ENCODE measurements at places on chromosomes 1 and 21.
A peak's percentile ranks its signal among the peaks of the same experiment; 100 is the strongest.

DNA sequence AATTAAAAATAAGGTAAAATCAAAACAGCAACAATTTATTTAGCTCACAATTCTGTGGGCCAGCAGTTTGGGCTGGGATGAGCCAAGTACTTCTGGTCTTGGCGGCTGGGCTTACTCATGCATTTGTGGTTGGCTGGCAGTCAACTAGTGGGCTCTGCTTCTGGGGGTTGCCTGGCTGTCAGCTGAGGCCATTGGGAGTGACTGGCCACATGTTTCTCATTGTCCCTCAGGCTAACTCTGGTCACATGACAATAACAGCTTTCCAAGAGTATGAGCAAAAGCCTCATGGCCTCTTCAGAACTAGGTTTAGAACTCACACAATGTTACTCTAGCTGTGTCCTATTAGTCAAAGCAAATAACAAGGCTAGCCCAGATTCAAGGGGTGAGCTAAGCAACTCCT is 15.6 kb upstream of the CHIA start:
- peak; percentile 37 for DNase-seq

DNA sequence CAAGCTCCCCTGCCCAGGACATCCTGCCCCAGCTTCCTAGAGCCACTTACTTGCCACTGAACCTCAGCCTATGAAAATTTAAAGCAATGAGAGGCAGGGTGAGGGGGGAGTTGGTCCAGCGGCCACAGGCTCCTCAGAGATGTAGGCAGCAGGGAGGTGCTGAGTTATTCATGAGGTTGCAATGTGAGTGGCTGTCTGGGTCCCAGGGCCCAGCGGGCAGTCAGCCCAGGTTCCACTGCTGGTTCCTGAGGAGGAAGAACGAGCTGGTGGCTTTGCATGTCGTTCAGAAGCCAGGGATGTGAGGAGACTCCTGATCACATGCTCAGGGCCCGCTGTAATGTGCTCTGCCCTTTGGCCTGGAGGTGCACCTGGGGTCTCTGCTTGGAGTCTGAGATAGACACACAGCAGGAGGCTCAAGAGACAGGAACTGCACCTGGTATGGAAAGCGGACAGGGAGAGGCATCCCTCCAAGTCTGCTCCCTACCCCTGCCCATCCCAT is at the start of gene KNCN:
Gene KNCN, minus strand, starts transcription at position 51 of the 499 bp plus-strand sequence. CDS start 432 bp downstream, outside the sequence.
- DNase-seq, result no peak

DNA sequence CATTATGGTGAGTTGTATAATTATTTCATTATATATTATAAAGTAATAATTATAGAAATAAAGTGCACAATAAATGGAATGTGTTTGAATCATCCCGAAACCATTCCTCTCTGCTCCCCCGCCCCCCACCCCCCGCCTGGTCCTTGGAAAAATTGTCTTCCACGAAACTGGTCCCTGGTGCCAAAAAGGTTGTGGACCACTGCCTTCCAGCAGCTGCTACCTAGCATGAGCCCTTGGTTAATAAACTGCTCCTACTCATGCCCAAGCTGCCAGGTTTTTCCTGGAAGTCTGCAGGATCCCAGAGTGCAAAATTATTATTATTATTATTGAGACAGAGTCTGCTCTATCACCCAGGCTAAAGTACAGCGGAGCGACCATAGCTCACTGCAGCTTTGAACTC is 6.8 kb upstream of the IFNGR2 start:
- DNase-seq, result no peak

GRCh38 chr1:230270185-230270558 is 156.0 kb downstream of the PGBD5 start:
- no peak for DNase-seq

DNA sequence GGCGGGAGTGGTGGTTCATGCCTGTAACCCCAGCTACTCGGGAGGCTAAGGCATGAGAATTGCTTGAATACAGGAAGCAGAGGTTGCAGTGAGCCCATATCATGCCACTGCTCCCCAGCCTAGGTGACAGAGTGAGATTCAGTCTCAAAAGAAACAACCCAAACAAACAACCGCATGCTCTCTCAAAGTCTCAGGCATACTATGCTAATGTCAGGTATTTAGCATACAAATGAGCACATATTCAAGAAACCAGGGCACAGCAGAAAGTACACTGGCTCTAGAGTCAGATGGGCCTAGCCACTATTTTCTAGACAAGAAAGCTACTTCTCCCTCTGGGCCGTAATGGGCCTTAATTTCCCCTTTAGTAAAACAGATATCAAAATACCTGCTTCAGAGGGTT is 55.0 kb downstream of the ELAVL4 start:
- DNase-seq, result no peak

GRCh38 chr1:21950734-21951133 is 13.6 kb upstream of the HSPG2 start:
- no peak for DNase-seq

DNA sequence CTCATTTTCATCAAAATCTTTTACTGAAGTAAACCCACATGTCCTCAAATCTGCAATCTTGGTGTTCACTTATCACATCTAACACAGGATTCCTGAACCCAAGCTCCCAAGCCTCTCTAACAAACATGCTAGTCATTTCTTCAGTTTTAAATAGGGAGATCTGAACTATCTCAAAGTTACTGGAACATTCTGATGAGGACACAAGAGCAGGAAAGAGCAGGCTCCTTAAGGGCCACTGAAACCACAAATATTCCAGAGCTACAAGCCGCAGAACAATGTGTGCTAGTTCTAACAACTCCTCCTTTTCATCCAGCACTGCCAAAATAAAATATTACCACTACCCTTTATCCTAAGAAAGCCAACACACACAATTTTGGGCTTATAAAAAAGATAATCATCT is 38.9 kb downstream of the WARS2 start:
- no peak for DNase-seq

DNA sequence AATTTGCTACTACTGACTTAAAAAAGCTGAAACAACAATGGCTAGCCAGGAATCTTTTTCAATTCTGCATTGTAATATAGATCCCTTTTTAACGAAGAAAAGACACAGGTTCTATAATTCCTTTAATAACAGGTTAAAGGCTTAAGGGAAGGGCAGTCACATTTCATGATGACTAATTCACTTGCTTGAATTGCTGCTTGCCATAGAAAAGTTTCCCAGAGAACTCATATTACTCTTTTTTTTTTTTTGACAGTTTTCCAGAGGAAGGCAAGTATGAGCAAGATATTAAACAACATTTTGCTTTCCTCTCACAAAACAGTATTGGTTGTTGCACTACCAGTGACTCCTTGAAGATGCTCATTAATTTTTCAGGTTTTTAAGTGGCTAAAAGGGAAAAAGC is 60.9 kb downstream of the IL23R start:
- no peak for DNase-seq

DNA sequence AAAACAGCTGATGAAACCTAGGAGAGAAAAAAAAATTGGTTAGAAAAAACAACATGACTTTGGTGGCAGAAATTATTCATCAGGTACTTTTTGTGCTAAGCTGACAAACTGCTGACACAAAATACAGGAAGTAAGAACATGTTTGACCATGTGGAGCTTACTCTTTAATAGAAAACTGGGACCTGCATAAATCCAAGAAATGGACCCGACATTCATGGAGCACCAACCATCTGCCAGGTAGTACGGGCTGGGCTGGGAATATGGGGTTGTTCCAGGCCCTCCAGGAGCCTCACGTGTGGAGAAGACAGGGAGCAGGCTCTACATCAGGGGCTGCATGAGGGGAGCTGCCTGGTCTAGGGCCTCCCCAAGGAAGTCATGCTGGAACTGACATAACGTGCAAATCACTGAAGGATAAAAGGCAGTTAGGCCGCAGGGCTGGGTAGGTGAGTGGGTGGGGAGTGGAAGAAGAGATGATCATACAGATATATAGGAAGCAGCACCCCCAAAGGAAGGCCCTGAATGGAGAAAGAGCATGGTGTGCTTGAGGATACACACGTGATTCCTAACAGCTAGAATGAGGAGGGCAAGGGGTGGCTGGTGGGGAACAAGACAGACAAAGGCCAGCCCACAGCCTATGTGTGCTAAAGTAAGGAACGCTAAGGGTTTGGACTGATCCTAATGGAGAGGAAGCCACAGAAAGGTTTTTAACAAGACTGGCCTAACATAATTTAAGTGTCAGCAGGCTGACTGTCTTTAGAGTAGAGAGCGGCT is 26.1 kb downstream of the CD58 start:
- no peak for DNase-seq

- no peak for DNase-seq
These were observed 979 bp downstream of the PIGM start for GRCh38 chr1:160030657-160031364.

DNA sequence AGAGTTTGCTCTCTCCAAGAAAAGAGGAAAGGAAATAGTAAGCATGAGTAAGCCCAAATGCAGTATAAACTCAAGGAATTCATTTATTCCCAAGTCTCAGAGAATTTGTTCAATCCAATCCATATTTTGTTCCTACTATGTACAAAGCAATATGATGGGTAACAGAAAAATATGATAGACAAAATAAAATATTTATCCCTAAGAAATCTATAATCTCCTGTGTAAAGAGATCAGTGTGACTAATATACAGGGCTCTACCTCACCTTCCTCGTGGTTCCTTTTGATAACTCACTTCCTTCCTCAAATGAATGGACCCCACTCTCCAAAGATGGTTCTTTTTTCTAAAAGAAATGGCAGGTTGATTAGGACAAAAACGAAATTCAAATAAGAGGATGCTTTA is 7.6 kb downstream of the CLSPN start:
- no peak for DNase-seq

- DNase-seq, result no peak
These were observed 4.9 kb upstream of the AKR1A1 start for GRCh38 chr1:45545553-45546310.

DNA sequence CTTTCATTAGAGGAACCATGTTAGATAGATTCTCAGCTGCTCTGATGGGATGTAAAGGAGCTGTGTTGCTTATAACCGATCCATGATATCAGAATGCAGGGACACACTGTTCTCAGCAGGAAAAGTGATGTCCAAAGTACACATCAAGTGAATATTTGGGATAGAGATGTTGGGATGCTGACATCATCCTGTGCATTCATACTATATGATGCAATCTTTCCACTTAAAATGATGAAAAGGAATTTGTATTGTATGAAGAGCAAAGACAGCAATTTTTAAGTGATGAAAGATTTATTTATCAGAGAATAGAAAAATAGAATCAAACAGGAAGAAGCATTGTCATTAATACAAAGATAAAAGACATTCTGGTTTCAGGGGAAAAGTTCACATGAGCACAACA is 110.1 kb downstream of the ERG start:
- DNase-seq, result no peak

GRCh38 chr1:2465371-2466269 is 10.5 kb upstream of the PLCH2 start:
- no peak for DNase-seq

DNA sequence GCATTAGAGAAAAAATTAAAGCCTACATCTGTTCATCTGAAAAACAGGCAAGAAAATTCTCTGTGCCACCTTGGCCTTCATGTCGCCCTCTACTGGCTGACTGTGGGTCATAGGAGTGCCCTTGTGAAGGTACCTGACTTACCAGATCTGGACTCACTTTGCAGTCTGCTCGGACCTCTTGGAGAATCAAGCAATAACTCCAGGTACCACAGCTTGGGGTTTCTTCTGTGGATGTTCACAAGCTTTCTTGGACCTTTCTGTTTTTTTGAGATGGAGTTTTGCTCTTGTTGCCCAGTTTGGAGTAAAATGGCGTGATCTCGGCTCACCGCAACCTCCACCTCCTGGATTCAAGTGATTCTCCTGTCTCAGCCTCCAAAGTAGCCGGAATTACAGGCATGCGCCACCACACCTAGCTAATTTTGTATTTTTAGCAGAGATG is 2.4 kb upstream of the PRAMEF18 start:
- DNase-seq, result no peak

Data from amygdala (tissue), 56 donors.